NCI-H1417 treated with DMSO at 0.1 percent for 48 hours (cell line): ENCODE measurements at places on chromosomes 5 and 9.

- DNase-seq = no peak
Measured at GRCh38 chr9:126317513-126317912, 9.1 kb upstream of the MVB12B start.

GRCh38 chr9:69542942-69543704 is 129.0 kb downstream of the APBA1 start:
- DNase-seq = peak; percentile 58

DNA sequence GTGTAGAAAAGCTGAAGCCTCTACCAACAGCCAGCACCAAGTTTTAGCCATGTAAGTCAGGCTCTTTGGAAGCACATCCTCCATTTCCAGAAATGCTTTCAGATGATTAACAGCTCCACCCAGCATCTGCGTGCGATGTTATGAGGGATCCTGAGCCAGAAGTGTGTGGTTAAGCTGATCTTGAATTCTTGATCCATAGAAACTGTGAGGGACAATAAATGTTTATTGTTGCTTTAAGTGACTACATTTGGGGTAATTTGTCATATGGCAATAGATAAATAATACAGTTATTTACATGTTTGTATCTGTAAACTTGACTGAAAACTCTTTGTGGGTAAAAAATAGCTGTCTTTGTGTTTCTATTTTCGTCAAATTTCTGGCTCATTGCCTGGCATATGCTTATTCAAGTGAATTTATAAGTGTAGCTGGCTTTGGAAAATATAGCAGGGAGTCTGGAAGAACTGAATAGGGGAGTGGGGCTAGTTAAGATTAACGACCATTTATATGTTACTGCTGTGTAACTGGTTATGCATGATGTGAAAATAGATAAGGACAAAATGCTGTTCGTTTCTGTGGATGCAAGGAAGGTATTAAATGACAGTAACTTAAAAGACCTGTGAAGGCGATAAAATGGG is 234.1 kb downstream of the LRRC70 start:
- no peak for DNase-seq

GRCh38 chr5:61933787-61934626 is 372.0 kb upstream of the KIF2A start:
- DNase-seq = peak; percentile 2

GRCh38 chr5:101932599-101932998 is 363.5 kb downstream of the SLCO4C1 start:
- DNase-seq = no peak

GRCh38 chr5:115262321-115263077 is at the start of gene PGGT1B:
Gene PGGT1B (minus strand): TSS chr5:115262877. CDS start chr5:115262851, 26 bp downstream.
- DNase-seq = peak; percentile 13

DNA sequence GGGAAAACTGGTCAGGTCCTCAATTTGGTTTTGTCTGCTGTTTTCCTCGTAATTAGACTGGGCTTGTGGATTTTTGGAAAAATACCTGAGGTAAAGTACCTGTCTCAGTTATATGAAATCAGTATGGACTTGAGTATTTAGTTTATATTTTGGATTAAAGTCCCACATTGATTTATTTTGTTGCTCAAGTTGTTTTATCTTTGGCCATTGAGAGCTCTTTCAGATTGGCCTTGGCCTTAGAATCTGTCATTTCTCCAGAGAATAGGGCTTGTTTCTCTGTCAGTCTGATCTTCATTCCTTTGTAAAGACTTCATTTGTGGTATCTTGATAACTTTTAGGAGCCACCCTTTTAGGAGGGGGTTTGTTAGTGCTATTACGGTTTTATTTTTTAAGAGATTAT is 21.2 kb downstream of the UBAP1 start:
- DNase-seq = no peak

DNA sequence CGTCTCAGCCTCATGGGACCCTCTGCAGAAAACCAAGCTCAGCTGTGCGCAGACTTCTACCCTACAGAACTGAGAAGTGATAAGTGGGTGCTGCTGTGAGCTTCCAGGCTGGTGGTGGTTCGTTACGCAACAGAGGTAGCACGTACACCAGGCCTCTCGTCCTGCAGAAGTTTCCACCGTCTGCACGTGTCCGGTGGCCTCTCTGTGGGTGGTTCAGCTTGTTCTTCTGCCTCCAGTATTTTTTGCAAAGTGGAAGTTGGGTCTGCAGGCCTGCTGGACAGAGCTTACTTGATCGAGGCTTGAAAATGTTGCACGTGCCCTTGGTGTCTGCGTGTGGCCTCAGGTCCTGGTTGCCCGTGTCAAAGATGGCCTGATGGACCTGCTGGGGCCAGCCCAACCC is 27.5 kb downstream of the KCNT1 start:
- DNase-seq = no peak

DNA sequence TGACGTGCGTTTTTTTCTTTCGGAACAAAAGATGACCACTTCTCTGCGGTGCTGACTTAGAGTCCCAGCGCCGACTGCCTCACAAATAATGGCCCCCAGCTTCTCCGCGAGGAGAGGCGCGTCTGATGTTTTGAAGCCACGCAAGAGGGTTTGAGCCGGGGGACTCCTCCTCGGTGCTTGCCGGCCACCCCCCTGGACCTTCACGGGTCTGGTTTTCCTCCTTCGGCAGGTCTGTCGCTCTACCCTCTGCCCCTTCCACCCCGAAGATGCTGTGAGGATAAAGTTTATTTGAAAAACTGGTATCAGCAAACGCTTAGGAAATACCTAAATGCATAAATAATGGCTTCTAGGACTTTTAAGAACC is 584 bp downstream of the USP20 start:
- DNase-seq = no peak

DNA sequence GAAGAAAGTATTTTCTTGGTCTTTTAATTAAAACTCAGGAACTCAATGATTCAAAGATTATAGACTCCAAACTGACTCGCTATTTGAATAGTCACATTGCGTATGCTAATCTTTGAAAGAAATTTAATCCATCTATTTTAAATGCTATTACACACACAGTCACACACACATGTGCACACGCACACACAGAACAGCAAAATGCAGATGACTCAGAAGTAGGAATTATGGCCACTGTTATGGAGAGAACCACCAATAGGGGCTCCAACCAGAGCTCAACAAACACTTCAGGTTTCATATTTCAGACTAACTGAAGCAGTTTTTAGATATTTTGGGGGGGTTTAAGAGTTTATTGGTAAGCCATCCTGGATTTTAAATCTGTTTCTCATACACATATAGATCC is 1917.9 kb downstream of the EFNA5 start:
- DNase-seq = no peak

GRCh38 chr9:129211686-129212085 is 33.6 kb upstream of the IER5L start:
- DNase-seq = no peak

- DNase-seq = peak; percentile 33
Measured at GRCh38 chr9:95048225-95049087, 269.1 kb downstream of the FANCC start.

- DNase-seq = no peak
Measured at GRCh38 chr5:65412842-65413241, 68.9 kb downstream of the ADAMTS6 start.

DNA sequence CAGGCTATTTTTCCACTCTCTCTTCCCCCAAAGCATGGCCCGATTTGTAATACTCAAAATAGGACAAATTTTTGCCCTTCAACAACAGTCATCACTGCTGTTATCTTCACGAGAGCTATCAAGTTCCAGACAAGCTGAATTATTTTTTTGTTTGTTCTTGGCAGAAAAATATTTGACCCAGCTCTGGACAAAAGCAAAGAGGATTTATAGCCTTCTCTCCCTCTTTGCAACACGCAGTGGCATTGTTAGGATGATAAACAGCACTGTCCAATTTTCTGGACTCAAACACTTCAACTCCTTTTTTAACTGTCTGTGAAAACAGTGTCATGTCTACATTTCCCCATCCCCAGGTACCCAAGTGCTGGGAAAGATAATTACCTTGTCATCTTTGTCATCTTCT is 160.3 kb downstream of the SLF1 start:
- DNase-seq = no peak

GRCh38 chr9:123353041-123353440 is 3.0 kb upstream of the CRB2 start:
- DNase-seq = no peak

DNA sequence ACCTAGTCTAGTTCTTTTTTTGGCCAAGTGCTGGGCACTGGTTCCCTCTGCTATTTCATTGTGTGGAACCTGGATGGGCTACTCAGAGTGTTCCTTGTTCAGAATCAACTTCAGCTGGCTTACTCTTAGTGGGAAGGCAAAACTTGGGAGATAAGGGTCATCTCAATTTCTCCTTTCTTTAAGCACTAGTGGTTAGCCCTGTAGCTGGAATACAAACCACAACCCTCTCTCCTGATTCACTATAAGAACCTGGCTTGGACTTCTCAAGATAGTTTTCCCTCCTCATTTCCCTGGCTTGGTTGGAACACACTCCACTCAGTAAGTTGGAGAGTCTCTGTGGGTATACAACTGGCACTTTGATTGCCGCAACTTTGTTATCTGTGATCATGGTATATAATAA is 35.1 kb downstream of the GRIA1 start:
- no peak for DNase-seq

- DNase-seq = peak; percentile 7
Measured at GRCh38 chr5:17190242-17190778, 27.1 kb upstream of the BASP1 start.

GRCh38 chr5:116265471-116265870 is 180.6 kb downstream of the COMMD10 start:
- no peak for DNase-seq

GRCh38 chr5:141084487-141084989 is 9.9 kb upstream of the PCDHB2 start:
- DNase-seq = peak; percentile 37

- no peak for DNase-seq
Measured at GRCh38 chr5:124773315-124774311, 27.2 kb upstream of the ZNF608 start.

GRCh38 chr5:117218789-117219188 is 644.2 kb upstream of the SEMA6A start:
- no peak for DNase-seq

DNA sequence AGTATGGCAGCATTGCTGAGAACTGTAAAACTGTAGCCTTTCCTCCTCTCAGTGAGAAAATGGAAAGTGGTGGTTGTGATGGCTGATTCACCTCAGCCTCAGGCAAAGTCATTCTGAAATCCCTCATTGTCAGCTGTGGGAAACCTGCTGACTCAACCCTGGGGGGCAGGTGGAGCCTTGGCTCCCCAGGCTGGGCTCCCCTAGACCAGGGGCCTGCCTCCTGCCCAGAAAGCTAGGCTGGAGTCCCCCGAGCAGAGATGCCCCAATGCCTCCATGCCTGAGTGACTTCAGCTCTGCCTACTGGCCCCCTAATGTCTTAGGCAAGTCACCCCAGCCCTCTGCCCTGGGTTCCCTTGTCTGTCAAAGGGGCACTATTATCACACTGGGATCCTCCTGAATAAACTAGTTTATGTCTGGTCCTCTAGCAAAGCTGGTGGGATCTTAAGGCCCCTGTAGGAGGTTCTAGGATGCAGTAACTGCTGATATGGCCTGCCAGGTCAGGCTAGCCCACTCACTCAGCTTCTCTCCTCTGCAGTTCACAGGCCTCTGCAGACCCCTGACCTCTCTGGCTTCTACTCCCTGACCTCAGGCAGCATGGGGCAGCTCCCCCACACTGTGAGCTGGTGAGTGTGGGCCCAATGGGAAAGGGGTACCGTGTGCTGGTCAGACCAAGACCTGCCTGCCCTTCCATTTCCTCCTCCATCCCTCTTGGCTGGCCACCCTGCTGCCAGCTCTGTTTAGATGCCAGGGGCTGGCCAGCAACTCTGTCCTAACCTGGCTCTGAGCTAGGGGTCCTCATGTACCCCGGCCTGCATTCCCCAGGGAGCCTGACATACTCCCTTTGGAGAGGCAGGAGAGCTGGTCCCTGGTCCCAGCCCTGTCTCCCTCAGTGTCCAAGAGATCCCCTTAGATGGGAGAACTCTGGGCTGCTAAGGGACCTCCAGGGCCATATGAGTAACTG is 24.2 kb downstream of the TCF7 start:
- DNase-seq = no peak

- DNase-seq = no peak
Measured at GRCh38 chr5:88930335-88930734, 47.4 kb upstream of the MEF2C start.

GRCh38 chr5:88819301-88819999 is 63.5 kb downstream of the MEF2C start:
- no peak for DNase-seq

DNA sequence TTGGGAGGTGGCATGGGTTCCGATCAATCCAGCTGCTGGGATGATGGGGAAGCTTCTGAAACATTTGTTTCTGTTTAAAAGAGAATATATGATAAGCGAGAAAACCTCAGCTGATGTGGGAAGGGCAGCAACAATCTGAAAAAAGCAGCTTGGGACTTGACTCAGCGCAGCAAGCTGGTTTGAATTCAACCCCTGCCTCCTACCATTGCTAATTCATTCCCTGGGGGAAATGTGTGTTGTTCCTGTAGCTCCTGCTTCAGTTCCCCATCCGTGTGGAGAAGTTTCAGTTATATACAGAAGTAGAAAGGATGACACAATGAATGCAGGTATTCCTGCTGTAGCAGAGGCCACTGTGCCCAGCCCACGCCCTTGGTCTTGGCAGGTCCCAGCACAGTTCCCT is 145.1 kb downstream of the NXNL2 start:
- DNase-seq = no peak

GRCh38 chr9:128893354-128893753 is 11.4 kb downstream of the LRRC8A start:
- no peak for DNase-seq

DNA sequence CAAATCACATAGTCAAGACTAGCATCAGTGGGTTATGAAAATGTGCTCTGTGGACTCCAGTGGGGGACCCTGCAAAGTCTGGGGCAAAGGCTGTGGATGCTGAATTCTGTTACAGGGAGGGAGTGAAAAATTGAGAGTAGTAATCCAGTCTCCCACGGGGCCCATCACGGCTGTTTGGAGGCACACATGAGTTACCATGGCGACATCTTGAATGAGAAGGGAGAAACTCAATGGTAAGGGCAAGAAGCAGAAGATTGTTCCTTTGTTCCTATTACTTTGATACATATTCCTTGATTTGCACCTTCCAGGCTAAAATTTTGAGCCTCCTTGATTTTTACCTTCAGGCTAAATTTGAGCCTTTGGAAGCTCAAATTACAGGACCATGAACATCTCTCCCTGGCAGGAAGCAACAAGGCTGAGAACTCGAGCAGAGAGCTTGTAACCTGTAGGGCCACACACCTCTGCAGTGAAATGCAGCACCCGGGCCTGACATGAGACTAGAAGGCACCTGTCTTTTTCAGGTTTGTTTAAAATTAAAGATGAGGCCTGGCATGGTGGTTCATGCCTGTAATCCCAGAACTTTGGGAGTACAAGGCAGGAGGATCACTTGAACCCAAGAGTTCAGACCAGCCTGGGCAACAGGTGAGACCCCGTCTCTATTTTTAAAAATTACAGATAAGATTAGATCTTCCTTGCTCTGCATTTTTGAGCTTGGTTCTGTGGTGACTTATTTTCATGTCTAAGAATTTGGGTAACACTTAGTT is 31.0 kb upstream of the ZFR start:
- DNase-seq = no peak

- no peak for DNase-seq
Measured at GRCh38 chr9:124332361-124333202, 74.8 kb downstream of the NEK6 start.
